ENCODE measurements at places on chromosomes 12 and 14.

GRCh38 chr12:114166362-114166761 is 200.2 kb upstream of the RBM19 start:
- no peak for DNase-seq

DNA sequence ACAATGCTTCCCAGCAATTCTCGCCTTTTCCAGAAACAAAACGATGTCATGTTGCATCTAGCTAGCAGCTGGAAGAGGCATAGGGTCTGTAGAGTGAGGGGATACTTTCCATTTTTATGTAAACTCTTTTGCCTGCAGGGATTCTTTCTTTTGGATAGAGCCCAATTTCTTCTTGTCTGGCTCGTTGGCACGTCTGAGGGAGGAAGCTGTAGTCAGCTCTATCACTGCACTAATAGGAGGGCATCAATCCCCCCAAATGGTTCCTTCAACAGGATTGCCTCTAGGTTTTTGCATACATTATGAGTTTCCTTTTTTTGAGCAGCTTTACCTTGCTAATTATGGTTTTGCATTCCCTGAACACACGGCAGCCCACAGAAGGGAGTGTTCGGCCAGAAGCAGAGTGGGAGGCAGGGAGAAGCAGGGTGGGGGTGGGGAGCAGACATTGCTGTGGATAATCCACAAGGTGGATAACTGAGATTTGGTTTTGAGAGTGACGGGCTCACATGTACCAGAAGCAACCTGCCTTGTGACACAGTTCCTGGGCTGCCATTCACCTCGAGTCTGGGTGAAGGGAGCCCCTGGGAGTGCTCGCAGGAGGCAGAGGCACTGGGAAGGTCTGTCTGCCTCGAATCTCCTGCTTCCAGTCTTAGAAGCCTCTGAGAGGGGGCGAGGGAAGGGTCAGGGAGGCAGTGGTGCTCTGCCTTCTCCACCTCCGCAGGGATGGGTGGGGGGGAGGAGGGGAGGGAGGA is 24.5 kb downstream of the LRTM2 start:
- no peak for DNase-seq

DNA sequence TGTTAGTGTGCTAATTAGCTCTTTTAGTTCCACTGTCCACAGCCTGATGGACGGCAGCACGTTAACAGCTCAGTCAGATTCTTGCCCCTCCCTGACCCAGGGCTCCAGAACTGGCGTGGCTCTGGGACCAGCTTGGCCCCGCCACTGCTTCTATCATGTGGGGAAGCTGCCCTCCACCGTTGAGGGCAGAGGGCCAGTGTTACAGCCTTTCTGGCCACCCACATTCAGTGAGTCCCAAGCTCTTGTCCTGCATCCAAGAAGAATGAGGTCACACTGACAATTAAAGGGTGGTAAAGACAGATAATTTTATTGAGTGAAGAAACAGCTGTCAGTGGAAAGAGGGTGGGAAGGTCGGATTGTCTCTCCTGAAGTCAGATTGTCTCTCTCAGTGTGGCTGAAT is 36.9 kb downstream of the BCL2L14 start:
- DNase-seq: no peak

DNA sequence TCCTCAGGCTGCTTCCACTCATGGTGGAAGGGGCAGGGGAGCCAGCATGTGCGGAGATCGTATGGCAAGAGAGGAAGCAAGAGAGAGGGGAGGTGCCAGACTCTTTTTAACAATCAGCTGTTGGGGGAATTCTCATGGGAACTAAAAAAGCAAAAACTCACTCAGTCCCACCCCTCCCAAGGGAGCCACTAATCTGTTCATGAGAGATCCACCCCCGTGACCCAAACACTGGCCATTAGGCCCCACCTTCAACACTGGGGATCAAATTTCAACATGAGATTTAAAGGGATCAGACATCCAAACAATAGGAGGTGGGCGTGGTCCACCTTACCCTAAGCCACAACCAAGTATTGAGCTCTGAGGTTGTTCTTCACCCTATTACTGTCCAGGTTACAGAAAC is 375.1 kb downstream of the GRIN2B start:
- DNase-seq: peak; percentile 18

- no peak for DNase-seq
These were observed 155.1 kb downstream of the KIF21A start for GRCh38 chr12:39287817-39288216.

GRCh38 chr12:114913871-114914801 is 230.2 kb upstream of the TBX3 start:
- DNase-seq: peak; percentile 92

GRCh38 chr12:104011253-104011652 is 38.7 kb downstream of the GLT8D2 start:
- DNase-seq: no peak

- DNase-seq: no peak
These were observed 2.1 kb upstream of the KRT72 start for GRCh38 chr12:52603314-52603713.

DNA sequence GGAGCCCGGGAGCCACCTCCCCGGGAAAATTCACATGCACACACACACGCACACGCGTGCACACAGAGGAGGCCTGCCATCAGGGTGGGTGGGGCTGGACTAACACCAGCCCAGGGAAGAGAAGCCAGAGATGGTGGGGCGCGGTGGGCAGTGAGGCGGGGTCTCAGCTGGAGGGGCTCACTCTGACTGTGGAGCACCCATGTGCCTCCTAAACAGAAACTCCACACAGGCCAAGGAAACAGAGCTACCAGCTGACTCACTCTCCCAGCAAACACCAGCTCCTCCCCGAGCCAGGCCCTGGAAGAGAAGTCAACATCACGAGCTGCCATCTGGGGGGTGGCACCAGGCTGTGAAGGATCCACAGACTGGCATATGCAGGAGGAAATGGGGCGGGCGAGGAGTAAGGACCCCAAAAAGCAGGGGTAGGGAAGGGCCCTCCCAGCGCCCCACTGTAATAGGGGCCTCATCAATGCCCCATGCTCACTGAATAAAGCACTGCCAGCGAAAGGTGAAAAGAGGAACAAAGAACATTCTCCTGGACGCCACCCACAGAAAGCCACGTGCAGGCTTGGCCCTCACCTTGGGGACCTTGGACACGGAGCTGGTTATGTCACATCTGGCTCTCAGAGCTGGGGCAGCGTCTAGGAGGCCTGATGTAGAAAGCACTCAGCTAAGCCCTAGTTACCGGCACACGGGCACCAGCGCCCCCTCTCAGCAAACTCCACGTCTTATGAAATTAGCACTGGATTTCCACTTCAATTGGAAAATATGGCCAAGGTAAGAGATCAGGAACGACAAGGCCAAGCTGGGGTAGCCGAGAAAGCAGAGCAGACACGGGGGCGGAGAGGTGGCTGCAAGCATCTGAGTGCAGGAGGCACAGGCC is 8.4 kb upstream of the INF2 start:
- DNase-seq: no peak

GRCh38 chr12:53980104-53980801 is 4.7 kb upstream of the HOXC10 start:
- DNase-seq: no peak

GRCh38 chr12:118102609-118103008 is 1.2 kb downstream of the VSIG10 start:
- no peak for DNase-seq

DNA sequence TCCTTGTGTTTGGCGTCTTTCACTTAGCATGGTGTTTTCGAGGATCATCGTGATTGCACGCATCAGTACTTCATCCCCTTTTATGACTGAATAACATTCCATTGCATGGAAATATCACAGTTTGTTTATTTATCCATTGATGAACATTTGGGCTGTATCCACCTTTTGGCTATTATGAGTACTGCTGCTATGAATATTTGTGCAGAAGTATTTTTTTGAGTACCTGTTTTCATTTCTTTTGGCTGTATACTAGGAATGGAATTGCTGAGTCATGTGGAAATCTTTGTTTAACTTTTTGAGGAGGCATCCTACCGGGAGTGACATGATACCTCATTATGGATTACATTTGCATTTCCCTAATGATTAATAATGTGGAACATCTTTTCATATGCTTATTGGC is 66.4 kb downstream of the WNK1 start:
- DNase-seq: no peak

DNA sequence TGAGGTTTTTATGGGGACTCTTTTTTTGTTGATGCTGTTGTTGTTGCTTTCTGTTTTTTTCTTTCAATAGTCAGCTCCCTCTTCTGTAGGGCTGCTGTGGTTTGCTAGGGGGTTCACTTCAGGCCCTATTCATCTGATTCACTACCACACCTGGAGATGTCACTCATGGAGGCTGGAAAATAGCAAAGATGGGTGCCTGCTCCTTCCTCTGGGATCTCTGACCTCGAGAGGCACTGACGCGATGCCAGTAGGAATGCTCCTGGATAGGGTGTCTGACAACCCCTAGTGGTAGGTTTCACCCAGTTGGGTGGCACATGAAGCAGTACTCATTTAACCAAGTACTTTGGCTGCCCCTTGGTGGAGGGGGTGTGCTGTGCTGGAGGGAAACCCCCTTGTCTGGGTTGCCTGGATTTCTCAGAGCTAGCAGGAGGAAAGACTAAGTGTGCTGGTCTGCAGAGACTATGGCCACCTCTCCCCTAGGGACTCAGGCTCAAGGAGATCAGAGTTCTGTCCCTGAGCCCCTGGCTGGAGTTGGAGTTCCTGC is 745.5 kb downstream of the TMTC2 start:
- DNase-seq: no peak

DNA sequence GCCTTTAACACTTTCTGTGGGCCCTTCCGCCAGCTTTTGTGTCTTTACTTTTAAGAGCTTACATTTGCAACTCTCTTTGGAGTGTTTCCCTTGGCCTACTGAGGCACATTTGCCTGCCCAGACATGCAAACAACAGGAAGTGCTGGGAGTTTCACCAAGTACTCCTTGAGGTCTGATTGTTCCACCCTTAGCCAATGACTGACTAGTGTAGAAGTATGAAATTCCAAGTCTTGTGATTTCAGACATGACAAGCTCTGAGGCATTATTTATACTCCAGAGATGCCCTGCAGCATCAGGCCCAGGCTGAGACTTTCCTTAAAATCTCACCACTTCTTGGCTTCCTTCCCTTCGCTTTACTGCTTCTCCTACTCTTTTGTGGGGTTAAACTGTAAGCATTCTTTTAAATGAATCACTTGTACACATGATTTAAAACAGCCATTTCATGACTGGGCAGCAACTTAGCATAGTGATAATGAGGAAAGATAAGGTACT is 174.1 kb downstream of the SLC6A15 start:
- DNase-seq: no peak

DNA sequence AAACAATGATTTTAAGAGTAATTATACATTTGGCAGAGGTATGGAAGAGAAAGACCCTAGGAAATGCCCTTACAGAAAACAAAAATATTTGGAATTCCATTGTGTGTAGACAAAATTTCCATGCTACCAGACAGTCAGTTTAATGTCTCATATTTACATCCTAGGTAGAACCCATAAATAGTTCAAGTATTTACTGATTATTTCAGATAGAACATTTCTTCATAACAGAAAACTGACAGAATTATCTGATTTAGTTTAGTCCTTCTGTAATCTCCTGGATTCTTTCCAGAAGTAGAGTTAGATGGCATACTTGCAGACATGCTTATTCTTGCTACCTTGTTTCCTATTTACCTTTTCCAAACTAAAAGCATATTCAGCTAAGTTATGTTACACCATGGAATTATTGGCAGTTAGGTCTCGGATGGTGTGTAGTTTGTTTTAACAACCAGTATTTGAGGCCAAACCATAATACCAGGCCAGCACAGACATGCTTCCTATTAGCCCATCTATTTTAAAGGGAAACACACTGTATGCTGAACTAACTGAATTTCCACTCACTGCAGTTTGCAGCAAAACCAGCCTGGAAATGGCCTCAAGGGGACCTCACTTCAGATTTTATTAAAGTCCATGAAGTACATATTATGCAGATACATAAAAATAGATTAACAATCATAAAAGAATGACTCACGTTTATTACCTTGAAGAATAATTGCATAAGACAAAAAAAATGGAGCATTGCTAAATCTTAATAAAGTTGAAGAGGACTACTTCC is 126.6 kb upstream of the LRIG3 start:
- DNase-seq: no peak

GRCh38 chr14:83253870-83254269 is 1720.2 kb upstream of the SEL1L start:
- DNase-seq: no peak

GRCh38 chr14:94636744-94637412 is 24.7 kb downstream of the SERPINA3 start:
- DNase-seq: no peak

GRCh38 chr12:119500209-119500608 is 93.4 kb upstream of the TMEM233 start:
- no peak for DNase-seq

- DNase-seq: no peak
These were observed 72.0 kb upstream of the TBX5 start for GRCh38 chr12:114477989-114478395.

DNA sequence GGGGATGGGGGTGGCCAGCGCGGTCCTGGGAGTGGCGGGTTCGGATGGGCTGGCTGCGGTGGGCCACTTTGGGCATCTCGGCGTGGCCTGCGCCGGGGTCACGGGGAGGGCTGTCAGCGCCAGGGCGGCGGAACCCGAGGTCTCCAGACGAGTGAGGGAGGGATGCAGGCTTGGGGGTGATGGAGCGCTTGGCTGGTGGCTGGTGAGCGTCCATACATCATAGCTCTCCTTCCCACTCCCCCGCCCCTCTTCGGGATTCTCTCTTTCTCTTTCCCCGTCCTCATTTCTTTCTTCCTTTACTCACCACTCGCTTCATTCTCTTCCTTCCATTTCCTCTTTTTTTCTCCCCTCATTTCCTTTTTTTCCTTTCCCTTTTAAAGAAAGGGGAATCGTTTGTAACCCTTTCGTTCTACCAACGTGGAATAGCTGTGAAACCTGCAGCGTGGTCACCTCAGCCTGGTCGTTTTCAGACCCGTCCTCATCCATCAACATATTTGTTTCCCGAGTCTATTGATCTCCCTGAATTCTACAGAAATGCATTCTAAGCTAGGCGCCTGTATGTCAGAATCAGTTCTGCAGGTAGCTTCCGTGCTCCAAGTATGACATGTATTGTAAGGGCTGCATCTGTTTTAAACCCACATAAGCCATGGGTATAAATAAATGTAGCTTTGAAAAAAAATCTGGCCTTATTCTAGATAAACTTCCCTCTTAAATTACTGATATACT is 260.3 kb upstream of the E2F7 start:
- DNase-seq: no peak

DNA sequence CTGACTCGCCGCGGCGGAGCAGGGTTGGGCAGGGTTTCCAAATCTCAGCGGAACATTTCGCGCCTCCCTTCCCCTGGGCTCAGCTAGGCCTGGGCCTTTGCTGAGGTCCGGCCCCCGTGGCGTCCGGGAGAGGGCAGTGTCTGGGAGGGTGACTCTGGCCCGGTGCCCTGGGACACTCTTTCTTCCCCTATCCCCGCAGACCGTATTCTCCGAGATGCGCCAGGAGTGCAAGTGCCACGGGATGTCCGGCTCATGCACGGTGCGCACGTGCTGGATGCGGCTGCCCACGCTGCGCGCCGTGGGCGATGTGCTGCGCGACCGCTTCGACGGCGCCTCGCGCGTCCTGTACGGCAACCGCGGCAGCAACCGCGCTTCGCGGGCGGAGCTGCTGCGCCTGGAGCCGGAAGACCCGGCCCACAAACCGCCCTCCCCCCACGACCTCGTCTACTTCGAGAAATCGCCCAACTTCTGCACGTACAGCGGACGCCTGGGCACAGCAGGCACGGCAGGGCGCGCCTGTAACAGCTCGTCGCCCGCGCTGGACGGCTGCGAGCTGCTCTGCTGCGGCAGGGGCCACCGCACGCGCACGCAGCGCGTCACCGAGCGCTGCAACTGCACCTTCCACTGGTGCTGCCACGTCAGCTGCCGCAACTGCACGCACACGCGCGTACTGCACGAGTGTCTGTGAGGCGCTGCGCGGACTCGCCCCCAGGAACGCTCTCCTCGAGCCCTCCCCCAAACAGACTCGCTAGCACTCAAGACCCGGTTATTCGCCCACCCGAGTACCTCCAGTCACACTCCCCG is 3.0 kb downstream of the WNT1 start:
- no peak for DNase-seq

GRCh38 chr14:104768437-104769323 is 15.7 kb downstream of the SIVA1 start:
- no peak for DNase-seq
